ENCODE measurements at places on chromosomes 7 and 10.

DNA sequence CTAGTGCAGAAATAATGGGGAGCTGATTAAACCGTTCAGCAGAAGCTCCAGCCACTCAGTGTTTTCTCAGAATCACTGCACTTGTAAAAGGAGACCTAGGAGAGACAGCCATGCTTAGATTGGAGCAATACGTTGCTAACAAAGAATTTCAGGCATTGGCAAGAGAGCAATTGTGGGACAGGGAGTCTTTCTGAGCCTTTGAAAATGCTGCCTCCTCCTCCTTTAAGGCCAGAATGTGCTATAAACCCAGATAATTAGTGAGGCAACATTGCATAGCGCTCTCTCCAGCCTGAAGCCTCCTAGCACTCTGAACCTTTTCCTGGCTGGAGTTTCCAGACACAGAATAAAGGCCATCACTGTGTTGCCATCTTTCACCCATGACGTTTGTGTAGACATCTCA, 18.5 kb upstream of the PTPRN2 start:
- no peak for DNase-seq

- DNase-seq: no peak
These were observed 10.9 kb upstream of the EXOC6 start for GRCh38 chr10:92837456-92837855.

- DNase-seq: no peak
These were observed 65.6 kb downstream of the SH3PXD2A start for GRCh38 chr10:103789771-103790201.

- no peak for DNase-seq
These were observed 4.2 kb downstream of the CTBP2 start for GRCh38 chr10:125156196-125156595.

DNA sequence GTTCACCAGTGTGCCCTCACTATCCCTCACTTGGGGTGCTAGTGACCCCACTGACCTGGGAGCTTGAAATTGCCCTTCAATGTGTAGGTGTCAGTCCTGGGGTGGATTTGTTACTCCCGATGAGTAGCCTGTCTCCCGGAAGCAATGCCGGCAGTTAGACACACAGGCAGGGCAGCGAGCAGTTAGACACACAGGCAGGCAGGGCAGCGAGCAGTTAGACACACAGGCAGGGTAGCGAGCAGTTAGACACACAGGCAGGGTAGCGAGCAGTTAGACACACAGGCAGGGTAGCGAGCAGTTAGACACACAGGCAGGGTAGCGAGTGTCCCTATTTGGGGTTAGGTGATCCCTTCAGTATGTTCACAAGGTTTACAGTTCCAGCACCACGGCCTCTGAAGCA, 44.0 kb downstream of the VWA2 start:
- DNase-seq: no peak

- DNase-seq: no peak
These were observed 477.3 kb upstream of the CELF2 start for GRCh38 chr10:10540398-10540797.
